ENCODE measurements at places on chromosomes 4 and X.

DNA sequence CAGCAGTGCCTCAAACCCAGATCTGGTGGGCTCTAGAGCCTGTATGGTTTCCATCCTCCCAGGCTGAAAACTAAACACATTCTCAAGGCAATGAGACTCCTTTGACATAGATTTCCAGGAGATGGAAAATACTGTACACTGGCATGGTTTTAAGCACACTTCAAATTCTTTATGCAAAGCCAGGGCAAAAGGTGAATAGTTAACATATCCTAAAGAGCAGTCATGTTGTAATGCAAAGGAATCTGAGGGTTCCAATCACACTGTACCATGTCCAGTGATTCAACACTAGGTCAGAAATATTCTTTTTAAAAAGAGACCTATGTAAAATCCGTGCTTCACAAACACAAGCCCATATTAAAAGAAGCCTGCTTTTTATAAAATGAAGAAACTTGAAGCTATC is 195.3 kb downstream of the QDPR start:
- DNase-seq: no peak

GRCh38 chr4:129350834-129351721 is 255.1 kb downstream of the C4orf33 start:
- no peak for DNase-seq

GRCh38 chrX:73262991-73263390 is 48.3 kb upstream of the NAP1L2 start:
- DNase-seq: no peak

DNA sequence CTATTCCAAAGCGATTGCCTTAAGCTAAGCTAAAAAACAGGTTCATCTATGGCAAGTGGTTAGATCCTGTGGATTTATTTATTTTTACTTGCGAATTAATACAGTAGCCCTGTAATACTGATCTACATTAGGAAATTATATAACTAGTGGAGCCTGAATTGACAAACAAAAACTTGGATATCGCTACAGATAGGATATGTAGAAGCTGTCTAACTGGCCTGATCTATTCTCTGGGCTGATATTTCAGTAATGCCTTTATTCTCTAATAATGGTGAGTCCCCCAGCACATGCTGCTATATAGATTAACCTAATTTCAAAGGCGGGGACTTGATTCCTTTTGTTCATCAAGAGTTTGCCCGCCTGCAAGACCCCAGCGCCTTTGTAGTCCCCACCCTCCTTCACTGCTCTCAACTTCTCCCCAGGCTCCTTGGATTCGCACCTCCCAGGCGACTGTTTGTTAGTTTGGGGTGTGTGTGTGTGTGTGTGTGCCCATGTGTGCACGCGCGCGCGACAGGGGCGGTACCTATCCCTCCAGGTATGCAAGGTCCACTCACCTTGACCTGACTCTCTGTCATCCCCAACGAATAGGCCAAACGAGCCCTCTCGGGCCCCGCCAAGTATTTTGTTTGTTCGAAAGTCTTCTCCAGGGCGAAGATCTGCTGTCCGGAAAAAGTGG is 3.8 kb downstream of the NKX6-1 start:
- DNase-seq: no peak

- no peak for DNase-seq
These were observed 40.6 kb downstream of the GABRB1 start for GRCh38 chr4:47071901-47072341.

- DNase-seq: no peak
These were observed 285.6 kb downstream of the ARHGAP24 start for GRCh38 chr4:85760511-85760910.

GRCh38 chr4:94302191-94302590 is 40.4 kb downstream of the HPGDS start:
- no peak for DNase-seq

GRCh38 chrX:150935467-150935866 is 37.0 kb upstream of the CD99L2 start:
- DNase-seq: no peak

DNA sequence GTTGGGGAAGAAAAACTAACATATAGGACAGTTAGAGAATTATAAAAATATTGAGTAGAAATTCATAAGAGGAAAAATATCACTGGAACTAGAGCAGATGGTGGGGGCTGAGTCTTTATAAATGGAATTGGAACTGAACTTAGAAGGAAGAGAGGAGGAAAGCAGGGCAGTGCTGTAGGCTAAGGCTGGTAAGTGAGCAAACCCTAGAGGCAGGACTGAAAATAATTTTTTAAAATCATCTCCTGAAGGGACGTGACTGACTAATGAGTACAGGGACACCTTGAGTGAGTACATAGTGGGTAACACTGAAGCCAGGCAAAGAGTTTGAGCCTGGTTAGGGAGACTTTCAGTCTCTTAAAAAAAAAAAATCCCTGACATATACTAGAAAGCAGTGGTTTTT is 63.3 kb downstream of the GALNT7 start:
- no peak for DNase-seq

DNA sequence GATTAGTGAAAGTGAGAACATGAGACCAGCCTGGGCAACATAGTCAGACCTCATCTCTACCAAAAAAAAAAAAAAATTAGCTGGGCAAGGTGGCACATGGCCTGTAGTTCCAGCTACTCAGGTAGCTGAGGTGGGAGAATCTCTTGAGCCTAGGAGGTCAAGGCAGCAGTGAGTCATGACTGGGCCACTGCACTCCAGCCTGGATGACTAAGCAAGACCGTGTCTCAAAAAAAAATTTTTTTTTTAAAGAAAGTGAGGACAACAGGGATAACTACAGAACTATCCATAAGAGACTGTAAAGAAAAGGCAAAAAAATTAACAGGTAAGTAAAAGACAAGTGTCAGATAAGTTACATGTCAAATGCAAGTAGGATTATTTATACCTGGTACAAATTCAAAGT is 13.5 kb upstream of the SPP1 start:
- no peak for DNase-seq

DNA sequence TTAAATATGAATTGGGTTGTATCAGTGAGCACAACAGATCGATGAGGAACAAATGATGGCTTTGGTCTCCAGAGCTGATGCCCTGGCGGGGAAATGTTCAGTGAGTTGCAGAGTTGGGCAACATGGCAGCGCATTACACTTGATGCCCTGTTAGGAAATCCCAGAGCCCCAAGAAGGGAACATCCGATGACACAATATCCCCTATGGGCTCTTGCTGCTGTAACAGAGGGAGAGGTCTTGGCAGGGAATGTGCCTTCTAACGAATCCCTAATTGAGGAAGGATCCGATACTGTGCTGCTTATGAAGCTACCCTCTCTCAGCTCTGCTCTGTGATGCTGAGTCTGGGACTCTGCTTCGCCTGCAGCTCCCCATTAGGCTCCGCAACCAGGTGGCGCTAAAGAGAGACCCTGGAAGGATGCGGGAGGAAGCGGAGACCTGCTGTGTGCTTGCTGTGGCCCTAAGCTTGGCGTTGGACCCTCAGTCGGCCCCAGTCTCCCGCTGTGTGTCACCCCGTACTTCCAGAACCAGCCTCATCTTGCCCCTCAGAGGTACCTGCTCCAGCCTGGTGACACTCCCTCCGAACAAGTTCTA is 38.9 kb downstream of the PDHA1 start:
- peak; percentile 5 for DNase-seq

DNA sequence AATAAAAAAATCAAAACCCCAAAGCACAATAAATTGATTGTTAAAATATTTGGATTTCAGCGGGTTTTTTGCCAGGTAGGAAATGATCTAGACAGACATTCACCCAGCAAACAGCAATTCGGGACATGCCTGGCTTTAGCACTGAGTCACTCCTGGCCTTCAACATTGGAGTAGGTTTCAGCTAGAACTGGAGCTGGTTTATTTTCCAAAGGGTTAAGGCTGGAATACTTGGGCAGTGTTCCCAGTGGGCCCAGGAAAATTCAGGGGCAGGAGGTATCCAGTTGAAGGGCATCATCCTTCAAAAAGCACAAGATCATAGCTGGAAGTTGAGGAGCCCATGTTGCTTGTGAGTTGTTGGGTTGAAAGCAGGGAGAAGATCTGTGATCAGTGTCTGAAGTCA is 41.0 kb downstream of the TXLNG start:
- DNase-seq: no peak

Data from activated CD8-positive, alpha-beta memory T cell treated with anti-CD3 and anti-CD28 coated beads for 1 hour (primary cell).